ENCODE measurements at places on chromosomes 1 and 21.

DNA sequence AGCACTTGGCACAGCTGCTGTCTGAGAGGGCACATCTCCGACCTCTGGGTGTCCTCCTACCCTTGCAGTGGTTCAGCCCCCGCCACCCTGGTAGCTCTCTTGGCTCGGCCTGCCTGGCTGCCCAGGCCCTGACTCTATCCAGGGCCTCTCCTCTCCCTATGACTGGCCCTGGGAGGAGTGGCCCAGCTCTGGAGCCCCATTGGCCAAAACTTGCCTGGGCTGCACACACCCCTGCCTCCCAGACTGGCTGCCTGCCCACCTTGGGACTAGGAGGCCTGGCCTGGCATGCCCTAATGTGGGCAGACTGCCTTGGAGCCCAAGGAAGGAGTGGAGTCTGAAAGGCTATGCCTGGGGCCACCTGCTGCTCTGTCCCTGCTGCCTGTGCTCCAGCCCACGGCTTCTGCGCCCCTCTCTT is 33.6 kb downstream of the ACOT11 start:
- no peak for DNase-seq

- no peak for DNase-seq
Measured at GRCh38 chr1:160949881-160950280, 4.7 kb downstream of the ITLN2 start.

DNA sequence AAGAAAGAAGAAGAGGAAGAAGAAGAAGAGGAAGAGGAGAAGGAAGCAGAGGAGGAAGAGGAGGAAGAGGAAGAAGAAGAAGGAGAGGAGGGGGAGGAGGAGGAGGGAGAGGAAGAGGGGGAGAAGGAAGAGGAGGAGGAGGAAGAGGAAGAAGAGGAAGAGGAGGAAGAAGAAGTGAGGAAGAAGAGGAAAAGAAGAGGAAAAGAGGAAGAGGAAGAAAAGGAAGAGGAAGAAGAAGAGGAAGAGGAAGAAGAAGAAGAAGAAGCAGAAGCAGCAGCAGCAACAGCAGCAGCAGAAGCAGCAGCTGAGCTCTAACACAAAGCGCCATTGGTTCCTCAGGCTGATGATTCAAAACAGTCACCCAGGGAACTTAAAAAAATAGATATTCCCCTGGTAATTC is 34.0 kb downstream of the DNAI4 start:
- no peak for DNase-seq

DNA sequence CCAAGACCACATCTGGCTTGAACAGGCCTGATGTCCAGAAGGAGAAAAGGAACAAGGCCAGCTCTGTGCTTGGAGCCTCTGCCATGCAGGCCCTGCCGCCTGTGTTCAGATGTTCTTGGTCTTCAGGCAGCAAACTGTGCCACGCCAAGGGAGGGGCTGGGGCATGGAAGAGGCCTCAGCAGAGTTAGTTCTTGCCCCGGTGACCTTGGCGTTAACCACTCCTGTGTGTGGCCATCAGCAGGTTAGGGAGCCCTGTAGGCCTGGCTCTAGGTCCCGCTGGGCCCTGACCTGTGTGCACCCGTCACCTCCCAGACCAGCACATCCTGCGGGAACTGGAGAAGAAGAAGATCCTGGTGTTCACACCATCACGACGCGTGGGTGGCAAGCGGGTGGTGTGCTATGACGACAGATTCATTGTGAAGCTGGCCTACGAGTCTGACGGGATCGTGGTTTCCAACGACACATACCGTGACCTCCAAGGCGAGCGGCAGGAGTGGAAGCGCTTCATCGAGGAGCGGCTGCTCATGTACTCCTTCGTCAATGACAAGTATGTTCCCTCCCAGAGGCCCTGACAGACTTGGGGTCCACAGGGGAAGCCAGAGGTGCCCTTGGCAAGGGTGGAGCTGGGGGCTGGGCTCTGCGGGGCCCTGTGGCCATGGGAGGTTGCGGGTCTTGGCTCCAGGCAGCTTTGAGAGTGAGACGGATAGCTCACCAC is 7.1 kb downstream of the ZC3H12A start:
- DNase-seq = no peak

GRCh38 chr1:21903638-21904453 is 33.3 kb downstream of the HSPG2 start:
- DNase-seq = no peak

DNA sequence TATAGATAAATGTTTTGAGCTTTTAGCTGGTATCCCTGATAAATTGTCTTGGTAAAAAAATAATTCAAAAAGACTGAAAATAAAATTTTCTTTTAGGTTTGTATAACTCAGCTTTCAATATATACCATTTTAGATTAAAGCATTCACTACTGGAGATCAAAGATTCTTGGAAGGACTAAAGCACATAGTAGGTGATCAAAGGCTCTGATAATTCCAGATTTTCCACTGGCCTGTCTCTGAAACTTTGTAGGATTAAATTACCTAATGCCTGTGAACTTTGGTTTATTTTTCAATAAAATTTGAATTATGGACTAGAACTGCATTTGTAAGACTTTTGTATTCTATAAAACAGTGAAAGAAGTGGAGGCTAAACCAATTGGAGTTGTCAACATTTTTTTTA is 1.2 kb upstream of the RGS18 start:
- no peak for DNase-seq

GRCh38 chr1:180040034-180040433 is 85.4 kb downstream of the CEP350 start:
- DNase-seq = no peak

GRCh38 chr1:111446546-111446945 is 2.5 kb downstream of the WDR77 start:
- DNase-seq = no peak

DNA sequence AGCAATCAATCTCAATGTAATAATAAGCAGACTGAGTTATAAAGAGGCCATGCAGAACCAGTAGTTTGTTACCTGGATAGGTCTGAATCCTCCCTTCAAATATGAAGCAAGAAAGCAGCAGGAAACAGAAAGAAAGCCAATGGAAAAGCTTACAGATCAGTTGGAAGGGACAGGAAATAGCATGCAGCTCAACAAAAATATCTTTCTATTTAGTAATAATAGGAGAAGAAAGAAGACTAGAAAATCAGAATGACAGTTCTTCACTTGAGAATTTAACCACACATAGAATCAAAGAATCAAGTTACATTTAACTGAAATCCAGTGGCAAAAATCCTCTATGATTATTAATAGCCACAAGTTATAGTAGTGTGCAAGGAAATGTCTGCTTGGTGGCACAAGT is 194.4 kb downstream of the EIF4G3 start:
- no peak for DNase-seq

DNA sequence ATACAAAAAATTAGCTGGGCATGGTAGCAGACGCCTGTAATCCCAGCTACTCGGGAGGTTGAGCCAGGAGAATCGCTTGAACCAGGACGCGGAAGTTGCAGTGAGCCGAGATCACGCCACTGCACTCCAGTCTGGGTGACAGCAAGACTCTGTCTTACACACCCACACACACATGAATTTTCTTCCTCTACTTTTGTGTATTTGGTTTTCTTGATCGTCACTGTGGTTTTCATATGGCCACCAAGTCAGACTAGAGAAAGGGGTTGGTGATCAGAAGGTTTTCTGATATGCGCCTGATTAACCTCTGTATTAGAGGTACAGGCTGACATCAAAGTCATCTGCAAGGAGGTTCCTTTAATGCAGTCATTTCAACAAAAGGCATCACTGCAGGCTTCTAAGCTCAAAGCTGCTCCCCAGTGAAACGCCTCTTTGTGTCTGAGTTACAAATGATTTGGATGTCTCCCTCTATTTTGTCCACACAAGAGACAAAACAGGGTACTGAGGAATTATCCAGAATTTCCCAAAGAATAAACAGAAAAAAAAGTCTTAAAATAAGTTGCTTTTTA is 11.1 kb downstream of the SH2D1B start:
- DNase-seq = no peak

DNA sequence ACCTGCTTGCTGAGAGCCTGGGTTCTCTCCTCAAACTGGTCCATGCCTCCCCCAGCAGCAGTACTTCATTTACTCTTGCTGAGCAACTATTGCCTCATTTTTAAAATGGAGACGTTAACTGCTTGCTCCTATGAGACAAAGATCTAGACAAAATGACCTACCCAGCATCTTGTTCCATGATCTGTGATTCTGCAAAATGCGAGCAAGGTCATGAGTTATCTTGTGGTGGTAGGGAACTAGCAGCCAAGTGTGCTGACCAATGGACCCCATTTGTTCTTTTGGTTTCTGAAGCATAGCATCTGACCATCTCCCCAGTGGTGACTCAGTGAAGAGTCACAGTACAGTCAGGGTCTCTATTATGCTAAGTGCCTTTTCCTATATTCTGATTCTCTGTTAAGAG is 40.4 kb downstream of the TBX15 start:
- no peak for DNase-seq

- DNase-seq = no peak
Measured at GRCh38 chr1:60960891-60961461, 121.4 kb upstream of the NFIA start.

Data from CD4-positive, alpha-beta memory T cell (primary cell).